Pericardium fibroblast (primary cell): ENCODE measurements at places on chromosomes 5 and 9. TPM values are rescaled to one million over a fixed set of nuclear protein-coding genes. Genes with fewer than 3 reads are reported as not detected.

PCDHB12 gene
- total RNA-seq: under 0.01 and 0.26 TPM in 2 replicates

PFN3 gene
- total RNA-seq: not detected in 2 replicates

ORM2 gene
- total RNA-seq: not detected in 2 replicates

PCDHA3 gene
- total RNA-seq: 0.12 TPM in 1 of 2 replicates, not detected in the other

SLC34A1 gene
- total RNA-seq: not detected in 2 replicates

IQGAP2 gene
- 0.68 and 3.6 TPM in 2 replicates for total RNA-seq
